ENCODE measurements at places on chromosomes 7 and 10.

GRCh38 chr7:114152314-114152938, 233.6 kb upstream of the PPP1R3A start:
- DNase-seq: no peak

DNA sequence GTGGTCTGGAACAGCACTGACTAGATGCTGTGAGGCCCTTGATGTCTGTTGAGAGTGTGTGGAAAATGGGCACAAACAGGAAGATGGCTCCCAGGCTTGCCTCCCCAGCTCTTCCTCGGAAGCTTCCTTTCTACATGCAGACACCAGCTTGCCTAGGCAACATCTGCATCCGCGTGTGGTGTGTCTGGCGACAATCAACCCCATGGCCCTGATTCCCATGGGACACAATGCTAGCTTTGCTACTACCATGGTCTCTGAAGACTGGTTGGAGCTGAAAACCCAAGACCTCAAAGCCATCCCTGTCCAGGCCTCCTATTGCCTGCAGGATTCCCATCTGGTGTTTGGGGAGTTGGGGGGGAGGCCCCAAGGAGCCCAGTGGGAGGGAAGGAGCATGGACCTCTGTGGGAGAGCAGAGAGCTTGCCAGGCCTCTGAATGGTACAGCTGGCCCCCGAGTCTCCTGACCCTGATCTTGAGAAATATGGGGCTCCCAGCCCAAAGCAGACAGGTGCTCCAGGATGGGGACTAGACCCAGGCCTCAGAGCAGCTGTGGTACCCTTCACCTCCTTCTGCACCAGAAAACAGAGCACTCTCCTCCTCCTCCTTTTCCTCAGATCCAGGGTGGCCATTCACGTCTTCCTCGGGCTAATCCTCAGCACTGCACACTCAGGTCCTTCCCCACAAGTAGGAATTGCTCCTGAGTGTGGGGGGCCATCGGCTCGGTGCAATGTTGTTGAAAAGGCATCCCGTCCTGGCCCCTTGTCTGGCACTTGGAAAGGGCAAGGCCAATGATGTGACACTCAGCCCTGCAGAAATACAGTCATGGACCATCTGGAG, 57.6 kb downstream of the ARHGAP22 start:
- no peak for DNase-seq

GRCh38 chr10:42490368-42490767, 148.0 kb downstream of the ZNF33B start:
- no peak for DNase-seq

- no peak for DNase-seq
Observed at GRCh38 chr10:112246-112645, 23.0 kb upstream of the ZMYND11 start.

DNA sequence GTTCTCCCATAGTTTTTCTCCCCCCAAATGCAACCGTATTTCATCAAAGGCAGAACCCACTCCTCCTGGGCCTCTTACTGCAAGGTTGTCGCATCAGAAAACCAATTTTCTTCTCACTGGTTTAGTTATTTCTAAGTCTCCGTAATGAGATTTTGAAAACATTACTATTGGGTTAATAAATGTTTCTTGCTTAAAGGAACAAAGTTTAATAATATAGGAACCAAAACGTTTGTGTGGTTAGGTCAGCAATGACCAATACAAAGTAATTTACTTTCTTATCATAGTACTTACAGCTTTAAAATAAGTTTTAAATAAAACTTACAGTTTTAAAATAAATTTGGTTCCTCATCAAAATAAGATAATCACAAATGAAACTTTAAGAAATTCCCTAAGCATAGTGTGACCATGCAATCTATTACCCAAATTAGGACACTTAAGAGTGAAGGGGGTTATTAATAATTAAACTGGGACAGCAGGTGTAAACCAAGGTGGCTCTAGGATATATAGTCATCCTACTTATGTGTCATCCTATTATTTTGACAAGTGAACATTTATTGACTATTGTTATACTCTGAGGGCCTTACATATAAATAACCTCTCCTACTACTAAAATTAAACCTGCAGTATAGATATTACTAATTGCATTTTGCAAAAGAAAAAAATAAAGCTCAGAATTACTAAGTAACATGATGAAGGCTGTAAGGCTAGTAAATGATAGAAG, 415.4 kb upstream of the LRRN3 start:
- no peak for DNase-seq

DNA sequence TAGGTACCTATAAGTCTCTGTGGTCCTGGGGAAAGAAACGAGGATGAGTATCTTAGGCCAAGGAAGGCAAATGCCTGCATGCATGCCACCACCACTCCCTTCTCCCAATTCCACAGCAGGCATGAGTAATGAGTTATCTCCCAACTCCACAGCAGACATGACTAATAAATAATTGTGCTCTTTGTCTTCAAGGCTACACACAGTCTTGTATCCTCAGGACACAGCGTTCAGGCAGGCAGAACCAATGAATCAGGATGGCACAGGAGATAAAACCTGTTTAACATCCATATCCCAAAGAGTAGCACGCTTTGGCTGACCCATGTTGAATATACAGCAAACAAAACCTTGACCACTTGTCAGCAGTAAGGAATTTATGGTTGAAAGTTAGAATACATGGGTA, 229.7 kb upstream of the NFE2L3 start:
- DNase-seq: no peak

DNA sequence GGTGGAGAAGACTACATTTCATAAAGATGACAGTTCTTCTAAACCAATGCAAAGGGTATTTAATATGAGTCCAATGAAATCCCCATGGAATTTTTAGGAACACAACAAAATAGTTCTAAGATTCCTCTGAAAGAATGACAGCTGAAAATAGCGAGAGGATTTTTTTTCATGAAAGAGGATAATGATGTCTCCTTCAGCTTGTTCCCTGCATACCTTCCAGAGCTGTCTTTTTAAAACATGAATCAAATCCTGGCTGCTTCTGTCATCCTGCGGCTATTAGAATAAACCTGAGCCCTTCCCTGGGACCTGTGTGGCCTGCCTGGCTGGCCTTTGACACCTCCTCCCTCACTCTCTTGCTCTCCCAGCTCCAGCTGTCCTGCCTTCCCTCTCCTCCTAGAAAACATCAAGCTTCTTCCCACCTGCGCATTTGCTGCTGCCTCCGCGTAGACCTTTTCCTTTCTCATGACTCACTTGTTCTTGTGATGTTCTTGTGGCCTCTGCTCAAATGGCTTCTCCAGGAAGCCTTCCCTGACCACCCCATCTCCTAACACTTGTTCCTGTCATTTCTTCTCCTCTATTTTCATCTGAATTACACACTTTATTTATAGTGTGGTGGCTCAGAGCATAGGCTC, 57.4 kb downstream of the EEPD1 start:
- no peak for DNase-seq

- DNase-seq: no peak
Observed at GRCh38 chr10:63670291-63670898, 149.2 kb downstream of the REEP3 start.

DNA sequence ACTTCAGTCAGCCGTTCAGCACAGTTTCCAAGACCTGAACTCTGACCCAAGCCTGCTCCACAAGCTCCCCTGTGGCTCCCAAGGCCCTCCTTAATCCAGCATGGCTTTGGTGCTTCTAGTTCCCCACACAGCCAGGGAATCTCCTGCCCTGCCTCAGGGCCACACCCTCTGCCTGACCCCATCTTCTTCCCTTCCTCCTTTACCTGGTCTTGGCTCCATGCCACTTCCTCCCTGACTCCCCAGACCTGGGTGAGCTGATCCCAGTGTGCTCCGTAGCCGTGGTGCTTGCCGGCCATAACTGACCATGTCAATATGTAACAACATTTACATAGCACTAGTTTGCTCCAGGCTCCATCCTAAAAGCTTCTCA, 20.0 kb downstream of the TMEM273 start:
- no peak for DNase-seq

GRCh38 chr10:521261-522250, 167.9 kb downstream of the DIP2C start:
- DNase-seq: no peak

- DNase-seq: no peak
Observed at GRCh38 chr7:50505553-50506210, 55.5 kb upstream of the FIGNL1 start.

DNA sequence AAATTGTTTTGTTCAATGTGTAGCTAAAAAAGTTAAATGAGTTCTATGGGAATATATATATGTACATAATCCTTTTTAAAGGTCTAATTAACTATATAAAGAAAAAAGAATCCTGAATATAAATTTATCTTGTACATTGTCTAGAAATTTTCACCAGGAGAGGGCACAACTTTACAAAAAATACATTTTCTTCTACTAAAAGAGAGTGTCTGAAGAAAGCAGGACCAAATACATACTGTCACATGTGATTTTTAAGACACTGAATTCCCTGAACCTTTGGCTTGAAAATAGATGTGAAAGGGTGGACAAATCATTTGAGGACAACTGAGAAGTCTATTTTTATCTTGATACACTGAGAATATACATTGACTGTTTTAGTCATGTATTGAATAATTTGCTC, 204.3 kb downstream of the DGKB start:
- DNase-seq: no peak

DNA sequence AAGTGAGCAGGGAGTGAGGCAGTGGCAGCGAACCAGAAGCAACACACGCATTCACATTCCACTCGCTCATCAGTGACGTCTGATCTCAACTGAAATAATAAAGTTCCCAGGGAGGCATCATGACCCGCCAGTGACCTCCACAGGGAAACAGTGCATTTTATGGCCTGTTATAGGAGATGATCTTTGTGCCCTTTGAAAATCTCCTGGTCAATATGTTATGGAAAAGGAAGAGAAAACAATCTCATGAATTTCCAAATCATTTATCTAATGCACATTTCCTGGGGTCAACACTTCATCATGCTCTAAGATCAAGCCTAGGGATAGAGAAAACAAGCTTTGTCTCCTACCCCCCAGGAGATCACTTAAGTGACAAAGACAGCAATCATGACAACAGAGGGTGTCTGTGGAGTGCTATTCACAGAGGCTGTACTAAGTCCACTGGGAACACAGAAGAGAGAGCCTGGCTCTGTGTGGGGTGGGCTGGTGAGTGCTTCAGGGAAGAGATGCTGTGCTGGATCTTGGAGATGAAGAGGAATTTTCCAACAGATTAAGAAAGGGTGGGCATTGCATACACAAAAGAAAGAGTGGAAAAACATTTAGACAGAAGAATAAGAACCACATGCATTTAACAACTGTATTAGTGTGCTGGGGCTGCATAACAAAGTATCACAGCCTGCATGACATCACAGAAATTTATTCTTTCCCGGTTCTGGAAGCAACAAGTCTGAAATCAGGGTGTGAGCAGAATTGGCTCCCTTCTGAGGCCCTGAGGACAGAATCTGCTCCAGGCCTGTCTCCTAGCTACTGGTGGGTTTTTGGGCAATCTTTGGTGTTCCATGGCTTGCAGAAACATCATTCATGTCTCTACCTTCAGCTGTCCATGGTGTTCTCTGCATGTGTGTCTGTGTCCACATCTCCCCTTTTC, 613.9 kb upstream of the IGFBP3 start:
- no peak for DNase-seq

GRCh38 chr7:8629504-8629903, 196.1 kb downstream of the NXPH1 start:
- no peak for DNase-seq

DNA sequence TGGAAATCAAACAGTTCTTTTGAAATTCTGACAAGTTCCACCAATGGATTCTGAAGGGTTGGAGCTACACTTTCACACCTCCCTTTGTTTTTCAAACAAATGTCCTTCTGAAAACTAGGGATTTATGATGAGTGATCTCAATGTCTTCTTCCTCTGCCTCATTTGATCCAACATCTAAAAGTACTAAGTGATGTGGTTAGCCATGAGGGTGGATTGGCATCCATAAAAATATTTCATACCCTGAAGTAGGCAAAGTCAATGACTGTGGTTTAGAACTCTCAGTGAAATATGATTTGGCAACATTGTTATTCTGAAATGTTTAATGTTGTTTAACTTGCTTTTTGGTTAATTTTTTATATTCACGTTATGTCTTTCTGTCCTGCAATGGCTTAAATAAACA, 136.9 kb downstream of the MBL2 start:
- DNase-seq: no peak

DNA sequence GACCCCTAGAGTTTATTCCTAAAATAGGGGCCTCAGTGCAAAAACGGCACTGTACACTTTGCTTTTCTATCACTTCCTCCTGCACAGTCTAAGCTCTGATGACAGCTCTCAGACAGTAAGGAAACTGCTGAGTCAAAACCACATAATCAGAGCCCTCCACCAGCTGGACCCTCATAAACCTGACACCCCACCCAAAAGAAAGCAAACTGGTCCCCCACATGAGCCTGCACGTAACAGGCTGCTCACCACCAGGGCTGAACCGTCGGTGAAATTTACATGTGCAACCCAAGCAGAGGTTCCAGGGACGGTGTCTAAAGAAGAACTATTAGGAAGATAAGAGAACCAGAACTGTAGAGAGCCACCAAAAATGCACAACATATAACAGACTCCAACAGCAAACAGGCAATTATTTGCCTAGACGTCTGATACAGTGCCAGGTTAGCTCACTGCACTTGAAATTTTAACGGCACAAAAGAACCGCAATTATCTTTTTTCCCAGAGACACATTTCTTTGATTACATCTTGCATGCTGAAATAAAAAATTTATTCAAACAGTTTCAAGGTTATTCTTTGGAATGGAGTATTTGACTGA, 19.6 kb downstream of the SGMS1 start:
- DNase-seq: no peak

DNA sequence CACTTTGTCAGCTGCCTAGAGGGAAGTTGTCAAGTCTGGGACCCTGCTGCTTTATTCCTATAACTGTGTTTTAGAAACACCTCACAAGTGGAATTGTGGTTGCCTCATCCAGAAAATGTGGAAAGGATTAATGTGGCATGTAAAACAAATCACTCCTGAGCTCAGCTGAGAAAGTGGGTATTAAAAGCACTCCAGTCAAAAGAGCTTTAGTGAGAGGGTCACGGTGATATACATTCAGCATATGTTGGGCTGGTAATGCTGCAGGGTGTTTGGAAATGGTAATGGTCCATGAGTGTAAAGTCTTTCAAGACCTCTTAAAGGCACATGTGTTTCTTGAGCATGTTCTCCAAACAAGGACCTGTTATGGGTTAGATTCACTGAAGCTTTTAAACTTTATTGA, 318.2 kb upstream of the MEOX2 start:
- no peak for DNase-seq

- no peak for DNase-seq
Observed at GRCh38 chr10:125257521-125258108, 97.3 kb upstream of the CTBP2 start.

DNA sequence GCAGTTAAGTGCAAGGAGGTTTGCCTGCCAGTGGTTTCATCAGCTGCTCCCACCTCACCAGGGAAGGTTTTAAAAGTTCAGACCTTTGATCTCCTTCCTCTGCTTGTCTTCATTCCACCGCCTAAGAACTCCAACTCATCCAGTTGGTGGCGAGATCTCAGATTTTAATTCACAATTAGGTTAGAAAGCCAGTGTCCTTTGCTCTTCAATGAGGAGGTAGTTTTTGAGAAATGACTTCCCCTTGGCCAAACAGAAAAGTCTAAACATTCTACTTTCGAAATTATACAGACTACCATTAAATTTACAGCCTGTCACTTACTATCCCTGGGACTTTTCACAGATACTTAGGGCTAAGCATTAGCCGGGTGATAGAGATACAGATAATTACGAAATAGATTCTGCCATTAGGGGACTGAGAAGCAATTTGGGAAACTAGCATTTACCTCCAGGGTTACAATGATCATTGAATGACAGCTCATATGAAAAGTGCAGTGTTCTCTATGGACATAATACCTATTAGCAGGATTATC, 513.4 kb upstream of the GHITM start:
- no peak for DNase-seq

- DNase-seq: no peak
Observed at GRCh38 chr10:132726194-132726593, 59.8 kb downstream of the NKX6-2 start.

All from T-helper 9 cell (primary cell).